ENCODE measurements at places on chromosomes 4 and X. TPM values are rescaled to one million over a fixed set of nuclear protein-coding genes. Genes with fewer than 3 reads are reported as not detected.

DNA sequence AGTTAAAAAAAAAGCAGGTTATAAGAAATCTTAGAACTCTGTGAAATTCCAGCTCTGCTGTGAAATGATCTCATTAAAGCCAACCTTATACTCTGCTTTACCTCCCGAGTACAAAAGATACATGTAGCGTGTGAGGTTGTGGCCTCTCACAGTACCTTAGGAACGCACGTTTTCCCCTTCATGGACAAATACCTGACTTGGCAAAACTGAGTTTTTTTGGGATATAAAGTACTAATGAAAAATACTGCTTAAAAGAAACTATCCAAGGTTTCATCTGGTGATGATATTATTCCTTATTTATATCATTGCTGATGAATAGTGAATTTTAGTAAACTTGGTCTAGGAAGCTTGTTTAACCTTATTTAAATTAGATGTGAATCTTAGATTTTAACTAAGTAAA lies 48.9 kb downstream of the WWC2 start:
- DNase-seq: no peak

DNA sequence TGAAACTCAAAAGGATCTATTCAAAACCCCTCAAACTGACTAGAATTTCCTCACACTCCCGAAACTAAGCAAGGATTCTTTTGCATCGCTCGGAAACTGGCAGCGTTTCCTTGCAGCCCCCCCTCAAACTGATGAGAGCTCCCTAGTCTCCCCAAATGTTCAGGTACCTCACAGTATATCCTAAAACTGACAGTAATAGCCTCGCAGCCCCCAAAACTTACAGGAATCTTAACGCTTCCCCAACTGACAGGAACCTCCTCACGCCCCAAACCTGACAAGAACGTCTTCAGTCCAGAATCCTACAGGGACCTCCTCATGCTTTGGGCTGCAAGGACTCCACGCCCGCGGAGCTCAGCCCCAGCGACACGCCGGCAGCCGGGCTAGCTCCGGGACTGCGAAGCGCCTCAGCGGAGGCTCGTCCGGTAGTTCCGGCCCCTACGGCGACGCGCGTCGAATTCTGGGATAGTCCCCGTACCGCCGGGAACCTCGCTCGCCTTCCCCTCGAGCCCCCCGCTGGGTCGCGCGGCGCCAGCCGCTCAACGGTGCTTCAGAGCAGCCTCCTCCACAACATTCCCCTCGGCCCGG lies 640 bp downstream of the PHF8 start:
- peak; percentile 24 for DNase-seq

DNA sequence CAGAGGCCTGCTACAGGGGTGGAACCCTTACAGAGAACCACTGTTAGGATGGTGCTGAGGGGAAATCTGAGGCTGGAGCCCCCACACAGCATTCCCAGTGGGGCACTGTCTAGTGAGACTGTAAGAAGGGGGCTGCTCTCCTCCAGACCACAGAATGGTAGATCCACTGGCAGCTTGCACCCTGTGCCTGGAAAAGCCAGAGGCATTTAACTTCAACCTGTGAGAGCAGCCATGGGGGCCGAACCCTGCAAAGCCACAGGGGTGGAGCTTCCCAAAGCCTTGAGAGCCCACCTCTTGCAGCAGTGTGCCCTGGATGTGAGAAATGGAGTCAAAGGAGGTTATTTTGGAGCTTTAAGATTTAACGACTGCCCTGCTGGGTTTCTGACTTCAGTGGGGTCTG lies 159.4 kb downstream of the BMPR1B start:
- no peak for DNase-seq

DNA sequence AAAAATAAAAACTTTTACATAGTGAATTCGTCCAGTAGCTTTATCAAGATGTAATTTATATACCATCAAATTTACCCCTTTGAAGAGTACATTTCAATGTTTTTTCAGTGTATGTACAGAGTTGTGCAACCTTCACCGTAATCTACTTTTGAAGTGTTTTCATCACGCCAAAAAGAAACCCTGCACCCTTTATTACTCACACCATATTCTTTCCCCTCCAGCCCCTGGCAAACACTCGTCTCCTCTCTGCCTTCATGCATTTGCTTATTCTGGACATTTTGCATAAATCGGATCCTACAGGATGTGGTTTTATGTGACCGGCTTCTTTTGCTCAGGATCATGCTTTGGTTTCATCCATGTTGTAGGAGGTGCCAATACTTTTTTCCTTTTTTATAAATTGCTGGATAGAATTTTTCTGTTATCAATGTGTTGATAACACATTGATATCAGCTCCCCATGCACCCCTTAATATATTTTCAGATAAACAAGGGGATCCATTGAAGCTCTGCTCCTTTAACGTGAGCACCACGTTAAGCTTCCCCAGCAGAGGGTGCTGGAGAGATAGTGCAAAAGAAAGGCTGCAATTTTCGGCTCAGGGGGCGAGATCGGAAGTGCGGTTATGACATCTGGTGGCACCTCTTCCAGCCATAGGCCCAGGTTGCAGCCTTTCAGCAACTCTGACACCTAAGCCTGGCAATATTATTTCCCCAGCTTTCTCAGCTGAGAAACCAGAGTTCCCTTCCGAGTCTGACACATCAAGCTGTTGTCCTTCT lies 100.1 kb upstream of the VCX3B start:
- no peak for DNase-seq

DNA sequence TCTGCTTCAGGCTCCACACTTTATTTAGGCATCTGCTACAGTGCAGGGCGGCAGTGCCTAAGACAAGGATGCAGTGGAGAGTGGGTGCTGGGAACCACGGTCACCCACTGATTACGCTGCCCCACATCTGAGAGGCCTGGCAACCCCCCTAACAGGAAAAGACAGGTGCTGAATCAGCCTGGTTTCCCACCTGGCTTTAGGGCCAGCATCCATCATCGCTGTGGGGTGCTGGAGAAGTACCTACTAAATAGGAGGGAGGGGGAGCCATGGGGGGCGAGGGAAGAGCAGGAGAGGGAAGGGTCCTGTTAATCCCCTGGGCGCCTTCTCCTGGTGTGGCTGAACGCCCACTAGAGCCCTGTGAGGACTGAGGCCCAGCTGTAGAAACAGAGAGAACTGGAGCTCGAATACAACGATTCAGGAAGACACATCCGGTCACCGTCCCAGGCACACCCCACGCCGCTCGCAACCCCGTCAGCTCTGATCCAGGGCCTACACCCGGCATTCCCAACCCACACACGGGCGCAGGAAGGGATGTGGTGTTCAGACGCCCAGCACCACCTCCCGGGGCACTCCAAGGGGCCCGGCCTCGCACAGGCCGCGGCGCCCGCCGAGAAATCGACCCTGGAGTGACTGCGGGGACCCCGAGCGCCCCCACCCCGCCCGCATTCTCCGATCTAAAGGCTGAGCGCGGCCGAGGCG lies 554 bp downstream of the DCTD start:
- peak; percentile 81 for DNase-seq

GRCh38 chr4:36385951-36386571 lies 104.6 kb downstream of the DTHD1 start:
- no peak for DNase-seq

- DNase-seq: no peak
These were observed 29.6 kb upstream of the CHRNA9 start for GRCh38 chr4:40305328-40306170.

DNA sequence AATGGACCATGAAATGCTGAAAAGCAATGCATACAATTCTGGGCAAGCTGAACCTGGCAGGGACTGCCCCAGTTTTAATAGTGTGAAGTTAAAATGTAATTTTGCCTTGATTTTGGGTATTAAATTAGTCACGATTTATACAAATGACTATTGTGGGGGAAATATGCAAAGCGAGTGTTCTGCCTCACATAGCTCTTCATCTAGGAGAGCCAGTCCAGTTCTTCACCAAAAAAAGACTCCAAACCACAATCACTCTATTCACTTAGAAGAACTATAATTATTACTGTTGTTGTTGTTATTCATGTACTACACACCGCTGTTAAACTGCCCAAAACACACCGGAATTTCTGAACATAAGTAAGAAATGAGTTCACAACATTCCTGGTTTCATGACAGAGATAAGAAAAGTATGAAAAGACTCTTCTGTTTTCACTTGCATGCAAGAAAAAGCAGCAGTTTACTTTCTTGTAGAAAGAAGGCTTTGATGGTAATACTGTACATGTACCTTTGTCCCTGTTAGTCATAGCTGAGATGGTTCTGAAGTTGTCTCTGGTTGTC lies 101.9 kb downstream of the QRFPR start:
- no peak for DNase-seq

DNA sequence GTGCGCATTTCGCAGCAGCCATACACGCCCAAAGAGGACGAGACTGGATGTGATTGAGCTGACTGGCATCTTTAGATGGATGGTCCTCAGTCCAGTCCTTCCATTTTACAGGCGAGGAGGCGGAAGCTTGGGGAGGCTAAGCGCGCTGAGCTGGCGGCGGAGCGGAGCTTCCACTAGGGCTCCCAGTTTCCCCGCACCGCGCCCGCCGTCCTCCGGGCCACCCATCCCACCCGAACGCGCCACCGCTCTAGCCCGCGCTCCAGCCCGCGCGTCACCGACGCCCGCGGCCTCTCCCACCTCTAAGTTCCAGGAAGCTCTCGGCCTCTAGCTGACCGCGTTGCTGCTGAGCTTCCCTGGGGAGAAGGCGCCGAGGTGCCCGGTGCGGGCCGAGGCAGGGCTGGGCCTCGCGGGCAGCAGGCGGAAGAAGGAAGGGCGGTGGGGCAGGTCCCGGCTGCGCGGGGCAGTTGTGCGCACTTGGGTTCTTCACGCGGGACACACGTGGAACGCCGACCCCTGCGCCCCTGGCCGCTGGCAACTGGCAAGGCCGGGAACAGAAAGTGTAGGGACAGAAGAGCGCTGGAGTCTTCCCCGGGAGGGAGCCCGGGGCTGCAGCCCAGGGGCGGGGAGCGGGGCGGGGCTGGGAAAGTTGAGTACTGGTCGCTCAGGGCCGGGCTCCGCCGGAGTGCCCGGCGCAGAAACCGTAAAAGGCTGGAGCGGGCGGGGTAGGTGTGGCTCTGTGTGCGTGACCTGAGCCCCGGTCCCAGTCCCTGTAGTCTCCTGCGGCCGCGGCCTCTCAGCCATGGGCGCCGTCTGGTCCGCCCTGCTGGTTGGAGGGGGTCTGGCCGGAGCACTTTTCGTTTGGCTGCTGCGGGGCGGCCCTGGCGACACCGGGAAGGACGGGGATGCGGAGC lies at the start of gene STBD1:
Gene STBD1 (plus strand): TSS at position 763 of the 911 bp plus-strand sequence. CDS start 37 bp downstream, at position 800.
- peak; percentile 83 for DNase-seq

- DNase-seq: no peak
These were observed 102.9 kb downstream of the CLCN4 start for GRCh38 chrX:10259716-10260115.

GRCh38 chr4:108337923-108338322 lies 169.2 kb upstream of the LEF1 start:
- no peak for DNase-seq

GRCh38 chr4:81343536-81343935 lies 128.2 kb downstream of the RASGEF1B start:
- no peak for DNase-seq

DNA sequence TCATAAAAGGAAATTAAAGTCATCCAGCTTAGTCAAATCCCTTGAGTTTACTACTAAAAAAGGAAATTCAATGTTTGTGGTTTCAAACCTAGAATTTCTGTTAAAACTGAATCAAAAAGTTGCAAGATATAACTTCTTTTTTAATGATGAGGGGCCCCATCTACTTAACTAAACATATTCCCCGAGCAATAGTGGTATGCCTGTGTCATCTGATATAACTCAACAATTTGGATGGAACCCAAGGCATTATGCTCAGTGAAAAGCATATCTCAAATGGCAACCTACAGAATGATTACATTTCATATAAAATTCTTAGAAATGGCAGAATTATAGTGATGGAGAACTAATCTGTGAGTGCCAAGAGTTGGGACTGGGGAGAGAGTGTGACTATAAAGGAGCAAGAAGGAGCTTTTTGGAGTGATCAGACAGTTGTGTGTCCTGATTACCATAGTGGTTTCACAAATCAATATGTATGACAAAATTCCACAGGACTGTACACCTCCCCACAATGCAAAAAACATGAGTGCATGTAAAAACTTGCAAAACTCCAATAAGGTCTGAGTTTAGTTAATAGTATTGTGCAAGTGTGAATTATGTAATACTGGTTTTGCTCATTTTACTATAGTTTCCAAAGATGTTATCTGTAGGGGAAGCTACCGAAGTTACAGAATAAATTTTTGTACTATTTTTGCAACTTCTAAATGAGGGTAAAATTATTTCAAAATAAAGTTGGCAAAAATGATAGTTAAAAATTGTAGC lies 323.2 kb downstream of the ARHGAP24 start:
- no peak for DNase-seq

IGSF1 gene
- 0.03 TPM for polyA plus RNA-seq

FAM53A gene
- 0.76 TPM for polyA plus RNA-seq

NCAPG gene
- polyA plus RNA-seq: 0.13 TPM

GPR143 gene
- not detected for polyA plus RNA-seq

CSAG3 gene
- polyA plus RNA-seq: not detected

CT45A5 gene
- polyA plus RNA-seq: not detected

CT45A10 gene
- not detected for polyA plus RNA-seq

STPG2 gene
- not detected for polyA plus RNA-seq
